Suppressor macrophage treated with lipopolysaccharide for 4 hours (primary cell): ENCODE measurements at places on chromosomes 1 and 21.

DNA sequence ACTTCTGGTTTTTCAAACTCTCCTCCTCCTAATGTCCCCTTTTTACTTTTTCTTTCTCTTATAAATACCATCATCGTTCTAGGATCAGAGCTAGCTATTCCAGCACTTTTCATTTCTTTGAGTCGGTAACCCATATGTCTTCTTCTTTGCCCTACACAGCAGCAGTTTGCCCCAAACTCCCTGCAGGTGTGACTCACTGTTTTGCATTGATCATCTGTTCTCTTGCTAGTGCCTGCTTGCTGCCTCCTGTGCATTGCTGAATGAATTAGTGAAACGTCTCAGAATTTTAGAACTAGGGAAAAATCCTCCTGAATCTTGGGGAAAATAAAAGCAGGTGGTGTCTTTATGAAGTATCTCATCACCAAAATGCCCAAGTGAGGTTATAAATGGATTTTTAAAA is 21.7 kb downstream of the KCNK2 start:
- DNase-seq, result no peak

- DNase-seq, result no peak
Observed at GRCh38 chr21:46428987-46429710, 29.5 kb upstream of the DIP2A start.

- DNase-seq, result no peak
Observed at GRCh38 chr1:186286615-186287315, 88.3 kb downstream of the TPR start.

GRCh38 chr1:118767971-118768370 is 220.2 kb downstream of the TBX15 start:
- DNase-seq, result no peak

GRCh38 chr21:27190601-27191000 is 223.7 kb upstream of the ADAMTS5 start:
- DNase-seq, result no peak

GRCh38 chr1:78005755-78006154 is 1.0 kb downstream of the DNAJB4 start:
- DNase-seq, result peak; percentile 58

GRCh38 chr1:23745515-23745914 is 2.2 kb downstream of the ELOA start:
- DNase-seq, result peak; percentile 53

GRCh38 chr1:17190010-17190995 is 14.6 kb upstream of the PADI1 start:
- no peak for DNase-seq

DNA sequence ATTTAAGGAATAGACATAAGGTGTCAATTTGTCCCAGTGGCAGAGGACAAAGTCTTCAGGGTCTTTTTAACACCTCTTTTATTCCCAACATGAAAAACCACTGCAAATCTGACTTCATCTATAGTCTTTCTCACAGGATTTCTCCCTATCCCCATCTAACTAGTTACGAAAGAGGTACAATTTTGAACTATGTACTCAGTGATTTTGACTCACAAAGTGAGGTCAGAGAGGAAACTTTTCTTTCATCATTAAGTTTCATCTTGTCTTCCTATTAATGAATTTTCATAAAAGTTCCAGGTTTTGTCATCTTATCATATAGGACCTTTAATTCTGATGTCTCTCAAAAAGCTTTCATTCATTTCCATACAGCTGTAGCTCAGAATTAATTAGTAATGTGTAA is 63.3 kb downstream of the ASH1L start:
- peak; percentile 81 for DNase-seq

DNA sequence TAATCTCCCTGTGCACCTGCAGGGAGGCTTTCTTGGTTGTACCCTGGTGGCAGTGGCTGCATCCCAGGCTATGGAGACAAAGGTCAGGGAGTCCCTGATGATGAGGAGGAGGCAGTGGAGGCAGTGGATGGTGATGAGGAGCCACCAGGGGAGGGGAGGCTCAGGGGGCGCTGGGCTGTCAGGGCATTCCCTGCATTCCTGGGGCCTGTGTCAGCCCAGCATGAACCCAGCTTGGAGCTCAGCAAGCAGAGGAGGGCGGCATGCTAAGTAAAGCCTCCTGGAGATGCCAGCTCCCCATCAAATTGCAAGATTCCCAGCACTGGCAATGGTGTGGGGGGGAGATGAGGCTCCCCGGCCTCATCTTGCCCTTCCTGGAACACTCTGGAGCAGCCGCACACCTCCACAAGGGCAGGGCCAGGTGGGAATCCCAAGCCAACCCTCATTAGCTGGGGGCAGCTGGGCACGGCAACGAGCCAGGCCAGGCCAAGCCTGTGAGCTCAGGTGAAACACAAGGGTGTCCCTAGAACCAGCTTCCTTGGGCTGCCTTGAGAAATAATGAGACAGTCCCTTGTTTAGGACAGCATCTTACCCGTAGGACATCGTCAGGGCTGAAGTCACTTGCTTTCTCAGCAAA is 469.5 kb downstream of the MATN1 start:
- no peak for DNase-seq

DNA sequence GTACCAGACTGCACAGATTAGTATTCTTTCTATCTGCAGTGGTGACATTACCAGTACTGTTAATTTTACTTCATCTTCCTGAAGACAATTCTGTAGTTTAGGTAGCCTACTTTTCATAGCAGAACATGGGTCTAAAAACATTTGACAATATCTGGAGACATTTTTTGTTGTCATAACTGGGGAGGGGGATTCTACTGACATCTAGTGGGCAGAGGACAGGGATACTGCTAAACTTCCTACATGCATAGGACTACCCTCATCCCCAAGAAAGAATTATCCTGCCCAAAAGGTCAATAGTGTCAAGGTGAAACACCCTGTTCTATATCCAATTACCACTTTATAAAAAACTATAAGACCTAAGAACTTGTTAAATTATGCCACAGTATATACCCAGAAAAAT is 3.4 kb upstream of the ARHGAP29 start:
- peak; percentile 25 for DNase-seq

DNA sequence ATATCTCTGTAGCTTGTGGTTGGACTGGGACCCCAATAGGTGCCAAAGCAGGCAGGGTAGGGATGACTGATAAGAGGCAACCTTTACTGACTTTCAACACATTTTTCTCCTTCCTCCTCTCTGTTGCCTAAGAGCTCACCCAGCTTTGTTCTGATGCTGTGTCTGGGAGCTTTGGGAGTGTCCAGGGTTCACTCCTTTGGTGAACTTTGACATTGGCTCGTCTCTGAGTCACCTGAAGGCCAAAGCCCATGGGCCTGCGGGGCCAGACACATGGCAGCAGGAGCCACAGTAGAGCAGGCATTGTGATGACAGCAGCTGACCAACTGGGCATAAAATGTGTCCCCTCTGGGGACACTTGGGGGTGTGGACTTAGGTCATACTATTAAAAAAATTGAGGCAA is 99.5 kb upstream of the ZNF644 start:
- DNase-seq, result no peak

- no peak for DNase-seq
Observed at GRCh38 chr21:25558123-25558522, 49.2 kb downstream of the MRPL39 start.

DNA sequence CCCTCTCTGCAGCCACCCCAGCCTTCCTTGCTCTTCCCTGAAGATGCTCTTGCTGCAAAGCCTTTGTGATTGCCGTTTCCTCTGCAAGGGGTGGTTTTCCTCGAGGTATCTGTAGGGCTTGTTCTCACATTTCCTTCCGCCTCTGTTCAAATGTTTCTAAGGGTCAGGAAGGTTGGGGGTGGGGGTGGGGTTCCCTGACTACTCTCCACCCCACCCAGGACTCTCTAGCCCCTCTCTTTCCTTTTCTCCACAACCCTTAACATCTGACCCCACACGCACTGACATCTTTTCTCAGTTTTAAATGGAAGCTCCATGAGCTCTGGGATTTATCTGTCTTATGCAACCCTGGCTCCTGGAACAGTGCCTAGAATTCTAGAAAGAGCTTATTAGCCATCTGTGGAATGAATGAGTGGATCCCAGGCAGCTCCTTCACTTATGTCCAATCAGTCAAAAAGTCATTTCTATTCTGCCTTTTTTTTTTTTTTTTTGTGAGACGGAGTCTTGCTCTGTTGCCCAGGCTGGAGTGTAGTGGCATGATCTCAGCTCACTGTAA is 27.3 kb upstream of the ZNF362 start:
- no peak for DNase-seq

DNA sequence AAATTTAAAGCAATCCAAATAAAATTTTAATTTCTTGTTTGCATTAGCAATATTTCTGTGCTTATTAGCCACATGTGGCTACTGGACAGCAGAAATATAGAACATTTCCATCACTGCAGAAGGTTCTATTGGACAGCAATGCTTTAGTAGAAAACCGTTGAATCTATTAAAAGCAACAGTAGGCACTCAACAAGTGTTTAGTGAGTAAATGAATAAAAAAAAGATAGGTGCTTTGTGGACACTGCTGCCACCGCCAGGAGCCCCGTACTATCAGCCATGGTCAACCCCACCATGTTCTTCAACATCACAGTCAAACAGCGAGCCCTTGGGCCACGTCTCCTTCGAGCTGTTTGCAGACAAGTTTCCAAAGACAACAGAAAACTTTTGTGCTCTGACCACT is 74.5 kb upstream of the MUTYH start:
- DNase-seq, result no peak

DNA sequence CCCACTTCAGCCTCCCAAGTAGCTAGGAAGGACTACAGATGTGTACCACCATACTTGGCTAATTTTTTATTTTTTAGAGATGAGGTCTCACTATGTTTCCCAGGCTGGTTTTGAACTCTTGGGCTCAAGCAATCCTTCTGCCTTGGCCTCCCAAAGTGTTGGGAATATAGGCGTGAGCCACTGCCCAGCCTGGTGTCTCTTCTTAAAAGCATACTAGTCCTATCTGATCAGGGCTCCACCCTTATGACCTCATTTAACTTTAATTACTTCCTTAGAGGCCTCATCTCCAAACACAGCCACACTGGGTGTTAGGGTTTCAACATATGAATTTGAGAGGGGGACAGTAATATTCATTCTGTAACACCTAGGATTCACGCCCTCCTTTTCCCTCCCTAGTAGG is 130.9 kb downstream of the GLIS1 start:
- DNase-seq, result no peak

- DNase-seq, result no peak
Observed at GRCh38 chr1:223243441-223244050, 100.5 kb upstream of the TLR5 start.

DNA sequence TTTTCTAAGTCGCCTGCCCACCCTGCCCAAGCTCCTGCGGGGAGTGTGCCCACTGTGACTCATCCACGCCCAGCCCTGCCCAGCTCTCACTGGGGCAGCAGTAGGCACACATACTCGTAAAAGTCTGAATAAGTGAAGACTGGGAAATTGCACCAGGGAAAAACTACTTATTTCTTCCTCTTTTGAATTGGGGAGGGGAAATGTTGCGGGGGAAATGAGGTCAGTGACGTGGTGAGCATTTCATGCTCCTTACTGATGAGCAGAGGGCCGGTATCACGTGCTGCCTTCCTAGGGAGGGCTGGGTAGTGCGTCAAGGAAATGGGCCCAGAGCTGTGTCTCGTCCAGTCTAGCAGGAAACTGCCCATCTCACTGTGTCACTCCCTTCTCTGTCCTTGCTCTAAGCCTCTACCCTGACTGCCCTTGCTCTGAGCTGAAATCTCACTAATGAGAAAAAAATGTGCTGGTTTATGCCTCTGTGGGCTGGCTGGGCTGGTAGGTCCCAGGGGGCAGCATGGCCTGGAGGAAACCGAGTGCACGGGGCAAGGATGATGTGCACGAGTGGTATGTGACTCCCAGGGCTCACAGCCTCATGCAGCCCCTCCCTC is 13.5 kb upstream of the TNFRSF1B start:
- DNase-seq, result peak; percentile 98

- DNase-seq, result no peak
Observed at GRCh38 chr1:157201767-157202166, 63.6 kb upstream of the ETV3 start.

DNA sequence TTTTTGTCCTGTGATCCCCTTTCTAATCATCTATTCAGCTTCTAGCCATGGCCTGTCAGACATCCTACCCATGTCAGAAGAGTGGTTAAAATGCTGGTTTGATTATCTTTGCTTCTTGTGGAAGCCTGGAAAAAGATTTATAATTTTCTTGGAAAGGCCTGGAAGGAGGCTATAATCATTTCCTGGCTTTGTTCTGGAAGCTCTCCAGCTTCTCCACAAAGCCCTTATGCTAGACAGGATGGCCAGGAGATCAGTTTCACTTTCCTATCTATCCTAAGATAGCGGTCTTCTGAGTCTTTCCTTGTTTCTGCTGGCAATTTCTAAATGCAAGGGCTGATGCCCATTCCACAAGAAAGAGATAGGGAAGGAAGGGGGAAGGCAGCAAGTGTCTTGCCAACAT is 90.9 kb upstream of the SLC44A3 start:
- no peak for DNase-seq

DNA sequence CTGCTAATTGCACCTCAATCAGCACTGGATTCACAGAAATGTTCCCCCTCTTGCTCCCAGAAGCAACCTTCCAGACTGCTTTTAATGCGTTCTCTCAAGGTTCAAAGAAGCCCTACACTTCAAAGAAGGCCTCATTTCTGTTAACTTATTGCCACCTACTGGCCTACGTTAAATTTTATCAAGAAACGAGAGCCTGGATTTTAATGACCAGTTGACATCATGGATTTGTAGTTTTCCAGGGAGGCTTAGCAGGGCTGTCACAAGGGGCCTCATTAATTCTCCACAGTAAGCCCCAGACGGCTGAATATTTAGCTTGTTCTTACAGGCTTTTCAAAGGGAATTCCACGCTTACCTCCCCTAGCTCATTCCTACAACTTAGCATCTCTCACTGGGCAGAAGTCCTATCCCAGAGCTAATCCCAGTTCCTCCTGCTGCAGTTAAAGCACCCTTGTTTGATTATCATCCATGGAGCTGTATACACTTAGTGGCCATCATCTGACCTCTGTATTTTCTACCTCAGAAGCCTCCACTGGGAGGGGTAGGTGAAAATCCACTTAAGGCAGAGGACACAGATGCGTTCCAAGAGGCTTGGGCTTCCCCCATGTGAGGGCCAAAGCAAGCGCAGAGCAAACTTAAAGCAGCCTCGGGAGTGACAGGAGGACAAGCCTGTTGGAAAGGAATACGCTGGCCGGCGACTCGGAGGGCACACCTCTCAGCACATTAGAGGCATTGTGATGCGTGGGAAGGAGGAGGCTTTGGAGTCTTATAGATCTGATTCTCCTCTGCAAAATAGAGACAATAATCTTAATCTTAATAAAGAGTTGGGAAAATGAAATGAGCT is 32.2 kb upstream of the CYP4X1 start:
- DNase-seq, result no peak

DNA sequence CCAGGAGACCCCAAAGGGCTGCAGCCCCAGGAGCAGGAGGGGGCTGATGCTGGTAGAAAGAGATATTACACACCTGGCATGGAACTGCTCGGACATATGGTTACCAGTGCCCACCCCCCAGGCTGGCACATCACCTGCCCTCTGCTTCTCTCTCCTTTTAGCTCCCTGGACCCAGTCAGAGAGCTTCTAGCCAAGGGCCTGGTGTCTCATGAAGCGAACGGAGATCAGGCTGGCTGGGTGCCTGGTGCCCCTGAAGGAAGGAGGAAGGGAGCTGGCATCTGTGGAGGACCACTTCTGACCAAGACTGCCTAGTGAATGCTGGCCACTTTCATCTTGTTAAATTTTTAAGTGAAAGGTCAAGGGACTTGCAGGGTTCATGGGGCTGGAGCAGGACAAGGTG is 53.1 kb downstream of the FOXO6 start:
- no peak for DNase-seq

GRCh38 chr1:216750961-216751360 is 27.7 kb upstream of the ESRRG start:
- DNase-seq, result no peak
